ENCODE measurements at places on chromosomes 12 and 14.

DNA sequence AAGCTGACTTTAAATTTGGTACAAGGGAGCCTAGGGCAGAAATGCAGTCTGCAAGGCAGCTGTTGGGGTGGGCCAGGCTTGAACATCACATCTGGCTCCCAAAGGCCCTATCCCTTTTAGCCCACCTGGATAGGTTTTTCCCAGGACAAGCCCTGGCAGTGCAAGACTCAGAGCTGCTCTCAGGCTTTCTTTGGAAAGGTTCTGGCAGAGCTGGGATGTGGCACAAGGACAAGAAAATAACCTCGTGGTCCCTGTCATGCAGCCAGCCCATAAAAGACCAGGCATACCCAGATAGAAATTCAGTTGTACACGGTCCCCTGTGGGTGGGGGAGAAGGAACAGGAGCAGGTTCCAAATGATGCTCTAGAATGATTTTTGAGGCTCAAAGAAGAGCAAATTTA is 206.9 kb downstream of the TTC7B start:
- no peak for DNase-seq

GRCh38 chr12:113302466-113302865 is 32.4 kb downstream of the SLC8B1 start:
- no peak for DNase-seq

DNA sequence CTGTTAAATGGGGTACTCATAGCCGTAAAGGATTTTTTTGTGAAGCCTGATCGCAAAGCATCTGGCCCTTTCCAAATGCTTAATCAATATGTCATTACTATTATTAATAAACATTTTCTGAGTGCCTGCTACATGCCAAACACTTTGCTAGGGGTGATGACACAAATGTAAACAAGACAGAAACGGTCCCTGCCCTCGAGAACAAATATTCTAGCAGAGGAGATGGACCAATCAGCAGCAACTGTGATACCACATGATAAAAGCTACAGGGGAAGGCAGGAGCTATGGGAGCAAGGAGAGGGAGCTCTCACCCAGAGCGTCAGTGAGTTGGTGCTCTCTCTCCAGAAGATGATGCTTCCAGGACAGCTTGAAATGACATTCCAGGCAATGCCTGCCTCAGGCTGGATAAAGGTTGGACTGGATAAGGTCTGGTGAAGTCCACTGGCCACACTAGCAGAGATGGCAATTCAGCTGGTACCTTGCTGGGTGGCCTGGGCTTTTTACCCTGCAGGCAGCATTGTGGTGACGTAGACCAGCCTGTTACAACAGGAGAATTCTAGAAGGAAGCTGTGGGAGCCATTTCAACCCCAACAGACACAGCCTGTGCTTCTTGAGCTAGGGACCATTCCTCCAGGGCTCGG is 41.1 kb downstream of the ERH start:
- no peak for DNase-seq

DNA sequence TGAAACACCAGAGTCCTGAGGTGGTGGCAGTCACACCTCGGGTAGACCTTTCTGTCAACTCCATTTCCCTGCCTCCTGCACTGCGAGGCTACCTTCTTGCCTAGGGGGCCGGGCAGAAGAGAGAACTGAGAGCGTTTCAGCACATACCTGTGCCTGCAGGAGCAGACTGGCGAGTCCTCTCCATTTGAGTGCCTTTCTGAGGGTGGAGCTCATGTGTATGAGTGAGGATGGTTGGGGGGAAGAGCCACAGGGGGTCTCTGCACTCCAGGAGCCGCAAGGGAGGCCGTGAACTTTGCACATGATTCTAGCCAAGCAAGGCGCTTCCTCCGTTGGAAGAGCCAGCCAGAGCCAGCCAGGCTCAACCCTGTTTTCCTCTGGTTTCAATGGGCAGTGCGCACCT is 31.0 kb upstream of the CCND2 start:
- DNase-seq, result no peak
